ENCODE measurements at places on chromosomes 13 and 19.
A peak's percentile ranks its signal among the peaks of the same experiment; 100 is the strongest.

GRCh38 chr19:58166708-58167280 is 16.1 kb upstream of the ZNF274 start:
- no peak for DNase-seq

- no peak for DNase-seq
Observed at GRCh38 chr13:97223711-97224541, 1.8 kb downstream of the MBNL2 start.

DNA sequence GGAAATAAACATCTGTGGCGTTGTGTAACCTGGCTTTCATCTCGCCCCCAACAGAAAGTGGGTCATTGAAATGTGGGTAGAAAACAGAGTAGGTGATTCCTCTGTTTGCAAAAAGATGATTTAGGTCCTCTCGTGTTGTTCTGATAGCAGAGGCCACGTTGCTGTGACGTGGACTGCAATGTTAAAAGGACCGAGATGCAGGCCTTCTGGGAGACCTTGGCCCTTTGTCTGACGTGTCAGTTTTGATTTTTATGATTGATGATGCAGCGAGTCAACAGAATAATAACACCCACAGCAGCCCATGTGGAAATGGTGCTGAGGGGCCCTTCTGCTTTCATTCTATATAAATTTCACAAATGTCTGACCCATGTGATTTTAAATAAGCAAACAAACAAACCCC is 68.9 kb downstream of the FGF9 start:
- DNase-seq, result no peak

- no peak for DNase-seq
Observed at GRCh38 chr19:56266051-56266450, 6.5 kb upstream of the EDDM13 start.

DNA sequence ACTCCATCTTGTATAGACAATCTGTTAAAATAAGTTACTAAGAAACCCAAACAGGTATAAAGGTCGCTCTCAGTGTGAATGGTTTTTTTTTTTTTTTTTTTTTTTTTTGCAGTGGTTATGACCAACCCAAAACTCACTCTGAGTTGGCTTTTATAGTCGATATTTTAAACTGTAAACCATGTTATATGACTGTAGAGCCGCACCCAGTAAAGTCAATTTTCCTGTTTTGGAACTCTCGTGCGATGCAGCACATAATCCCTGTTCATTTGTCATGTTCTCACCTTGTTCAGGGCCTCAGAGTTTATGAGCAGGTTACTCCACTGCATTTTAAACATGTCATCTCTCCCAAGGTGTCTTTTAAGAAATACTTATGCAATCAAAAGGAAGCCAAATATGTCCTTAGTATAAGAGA is 112.5 kb downstream of the KLF5 start:
- DNase-seq, result no peak

GRCh38 chr13:34826432-34826831 is 115.6 kb upstream of the NBEA start:
- DNase-seq, result no peak

DNA sequence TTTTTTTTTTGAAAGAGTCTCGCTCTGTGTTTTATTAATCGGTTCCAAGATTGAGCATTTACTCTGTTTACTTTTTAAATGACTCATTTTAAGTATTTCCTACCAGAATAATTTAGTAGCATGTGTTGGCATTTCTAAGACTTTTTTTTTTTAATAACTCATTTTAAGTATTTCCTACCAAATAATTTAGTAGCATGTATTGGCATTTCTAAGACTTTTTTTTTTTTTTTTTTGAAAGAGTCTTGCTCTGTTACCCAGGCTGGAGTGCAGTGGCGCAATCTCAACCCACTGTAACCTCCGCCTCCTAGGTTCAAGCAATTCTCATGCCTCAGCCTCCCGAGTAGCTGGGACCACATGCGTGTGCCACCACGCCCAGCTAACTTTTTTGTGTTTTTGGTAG is 13.1 kb downstream of the SETDB2 start:
- DNase-seq, result no peak

DNA sequence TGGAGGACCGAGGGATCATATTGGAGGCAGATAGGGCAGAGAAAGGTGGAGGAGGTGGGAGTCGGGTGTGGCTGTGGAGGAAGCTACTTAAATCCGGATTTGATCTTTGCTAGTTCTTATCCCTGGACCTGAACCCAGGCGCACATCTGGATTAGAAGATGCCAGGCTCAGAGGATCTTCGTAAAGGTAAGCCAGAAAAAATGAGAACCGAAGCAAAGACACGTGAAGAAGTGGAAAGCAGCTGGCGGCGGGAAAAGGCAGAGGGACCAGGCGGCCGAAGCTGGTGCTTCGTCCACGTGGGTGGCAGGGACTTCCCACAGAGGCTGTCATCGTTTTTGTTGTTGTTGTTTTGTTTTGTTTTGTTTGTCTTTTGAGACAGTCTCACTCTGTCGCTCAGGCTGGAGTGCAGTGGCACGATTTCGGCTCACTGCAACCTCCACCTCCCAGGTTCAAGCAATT is at the start of gene DPRX:
Gene DPRX (plus strand): TSS at position 51 of the 459 bp plus-strand sequence. CDS start 108 bp downstream, at position 159.
- no peak for DNase-seq

DNA sequence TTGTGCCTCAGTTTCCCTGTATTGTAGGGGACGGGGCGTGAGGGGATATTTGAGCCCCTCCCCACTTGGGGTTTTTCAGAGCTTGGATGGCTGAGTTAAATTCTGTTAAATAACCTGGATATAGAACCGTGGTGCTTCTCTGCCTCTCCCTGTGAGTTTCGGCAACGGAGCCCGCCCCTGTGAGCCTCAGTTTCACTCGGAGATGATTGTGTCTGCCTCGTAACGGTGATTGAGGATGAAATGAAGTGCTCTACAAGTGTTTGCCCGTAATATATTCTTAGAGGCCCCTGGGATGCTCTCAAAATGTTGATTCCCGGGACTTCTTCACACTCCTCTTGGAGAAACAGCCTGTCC is 509 bp downstream of the KXD1 start:
- no peak for DNase-seq

- DNase-seq, result no peak
Observed at GRCh38 chr13:102198418-102199311, 203.2 kb downstream of the FGF14 start.

DNA sequence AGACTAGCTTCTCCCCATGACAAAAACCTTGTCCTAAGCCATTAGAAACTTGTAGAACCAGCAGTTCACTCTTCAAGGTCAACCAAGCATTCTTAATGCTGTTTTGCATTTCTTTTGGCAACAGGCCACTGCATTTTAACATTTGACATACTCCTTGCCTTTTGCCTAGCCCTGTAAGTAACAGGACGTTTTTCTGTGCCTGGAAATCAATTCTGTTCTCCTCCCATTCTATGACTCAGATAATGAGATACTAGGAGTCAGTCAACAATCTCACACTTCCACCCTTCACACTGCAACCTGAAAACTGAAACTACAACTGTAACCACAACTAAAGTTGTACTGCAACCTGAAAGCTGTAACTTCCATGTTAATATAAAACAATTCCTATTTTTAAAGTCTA is 268.7 kb downstream of the MZT1 start:
- no peak for DNase-seq

DNA sequence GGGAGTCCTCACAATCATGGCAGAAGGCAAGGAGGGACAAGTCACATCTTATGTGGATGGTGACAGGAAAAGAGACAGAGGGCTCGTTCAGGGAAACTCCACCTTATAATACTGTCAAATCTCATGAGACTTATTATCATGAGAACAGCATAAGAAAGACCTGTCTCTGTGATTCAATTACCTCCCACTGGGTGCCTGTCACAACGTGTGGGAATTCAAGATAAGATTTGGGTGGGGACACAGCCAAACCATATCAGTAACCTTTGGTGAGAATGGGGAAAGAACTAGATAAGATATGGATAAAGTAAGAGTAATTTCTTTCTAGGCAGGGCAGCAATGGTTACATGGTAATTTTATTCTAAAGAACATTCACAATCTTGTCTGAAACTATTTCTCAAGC is 344.9 kb upstream of the KLF12 start:
- no peak for DNase-seq

- DNase-seq, result no peak
Observed at GRCh38 chr13:23870356-23871140, 18.7 kb downstream of the MIPEP start.

- no peak for DNase-seq
Observed at GRCh38 chr19:18851673-18852325, 20.0 kb downstream of the UPF1 start.

DNA sequence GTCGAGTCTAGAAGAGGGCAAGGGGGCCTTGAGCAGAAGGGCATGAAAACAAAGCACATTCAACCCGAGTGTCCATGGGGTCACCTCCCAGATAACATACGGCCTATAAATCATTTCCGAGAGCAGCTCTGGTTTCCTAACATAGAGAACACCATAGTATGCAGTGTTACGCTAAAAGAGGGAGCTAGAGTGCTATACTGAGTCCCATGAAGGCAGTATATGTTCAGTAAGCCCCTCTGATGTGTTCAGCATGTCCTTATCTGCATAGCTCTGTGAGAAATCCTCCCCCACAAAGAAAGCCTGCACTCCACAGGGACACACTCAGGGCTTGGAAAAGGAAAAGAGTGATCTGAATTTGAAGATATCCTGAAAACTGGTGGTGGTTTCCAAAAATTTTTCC is 175.4 kb downstream of the FLT1 start:
- DNase-seq, result no peak

- no peak for DNase-seq
Observed at GRCh38 chr19:1324806-1325567, 39.3 kb downstream of the EFNA2 start.

DNA sequence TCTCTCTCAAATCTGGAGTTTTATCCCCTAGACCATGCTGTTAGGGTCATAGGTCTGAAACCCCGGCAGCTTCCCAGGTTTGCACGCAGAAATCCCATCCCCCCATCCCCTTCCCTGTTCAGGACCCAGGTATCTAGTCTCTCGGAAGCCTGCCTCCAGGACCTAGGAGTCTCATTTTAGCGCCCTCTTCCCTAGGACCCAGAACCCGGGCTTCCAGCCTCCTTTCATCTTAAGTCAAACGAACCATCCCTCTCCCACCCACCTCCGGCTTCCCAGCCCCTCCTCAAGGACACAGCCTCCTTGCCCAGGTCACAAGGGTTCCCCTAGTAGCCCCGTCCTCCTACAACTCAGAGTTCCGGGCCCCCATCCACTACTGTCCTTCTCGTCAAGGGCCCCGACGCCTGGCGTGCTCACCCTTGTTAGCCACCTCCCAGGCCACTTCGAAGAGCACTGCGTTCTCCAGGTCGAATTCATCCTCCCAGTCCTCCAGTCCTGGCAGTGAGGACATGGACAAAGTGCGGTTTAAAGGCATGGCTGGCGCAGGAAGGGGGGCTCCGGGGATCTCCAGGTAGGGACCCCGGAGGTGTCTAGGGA is 431 bp downstream of the GYS1 start:
- no peak for DNase-seq

DNA sequence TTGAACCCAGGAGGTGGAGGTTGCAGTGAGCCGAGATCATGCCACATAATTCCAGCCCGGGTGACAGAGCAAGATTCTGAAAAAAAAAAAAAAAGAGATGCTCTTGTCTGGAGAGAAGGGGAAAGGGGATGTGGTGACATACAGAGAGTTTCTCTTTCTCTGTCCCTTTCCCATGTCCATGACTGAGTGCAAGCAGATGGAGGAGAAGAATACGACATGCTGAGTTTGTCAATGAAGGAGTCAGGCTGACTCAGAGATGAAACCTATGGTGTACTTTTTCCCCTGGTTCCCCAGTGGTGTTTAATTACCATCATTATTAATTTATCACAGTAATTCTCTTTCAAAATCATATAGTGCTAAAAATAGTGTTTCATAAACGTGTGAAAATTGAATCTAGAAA is 448.8 kb downstream of the FOXO1 start:
- DNase-seq, result no peak

DNA sequence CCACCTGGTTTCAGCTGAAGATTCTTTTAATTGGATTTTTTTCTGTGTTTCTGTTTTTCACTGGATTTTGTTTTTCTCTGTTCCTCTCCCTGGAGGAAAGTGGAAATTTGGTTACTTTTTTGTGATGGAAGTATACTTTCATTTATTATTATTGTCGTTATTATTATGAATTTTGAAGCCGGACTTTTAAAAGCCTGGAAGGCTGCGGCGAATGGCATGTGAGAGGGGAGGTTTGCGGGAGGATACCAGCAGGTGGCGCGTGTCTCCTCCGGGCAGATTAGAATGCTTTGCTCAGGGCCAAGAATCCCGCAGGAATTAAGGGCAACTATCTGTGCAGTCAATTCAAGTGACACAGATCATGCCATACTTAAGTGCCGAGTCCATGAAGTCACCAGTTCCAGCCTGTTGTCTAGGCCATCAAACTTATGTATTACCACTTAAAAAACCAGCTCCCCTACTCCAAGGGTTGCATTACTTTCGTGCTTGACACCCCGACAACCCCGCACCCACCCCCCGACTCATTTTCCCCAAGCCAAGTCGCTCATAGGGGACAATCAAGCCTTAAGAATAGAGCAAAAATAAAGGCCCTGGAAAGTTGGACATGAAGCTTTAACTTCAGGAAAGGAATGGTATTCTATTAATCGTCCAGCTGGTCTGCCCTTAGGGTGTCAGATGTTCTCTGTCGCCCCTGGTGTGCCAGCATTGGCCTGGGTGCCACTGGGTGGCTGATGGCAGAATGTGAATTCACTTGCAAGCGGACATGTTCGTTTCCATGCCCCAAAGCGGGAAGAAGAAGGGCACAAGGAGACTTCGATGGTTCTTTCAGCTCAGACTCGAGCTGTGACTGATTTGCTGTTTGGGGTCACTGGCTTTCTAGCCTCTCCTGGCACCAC is 1.3 kb upstream of the LRCH1 start:
- DNase-seq, result peak; percentile 70

DNA sequence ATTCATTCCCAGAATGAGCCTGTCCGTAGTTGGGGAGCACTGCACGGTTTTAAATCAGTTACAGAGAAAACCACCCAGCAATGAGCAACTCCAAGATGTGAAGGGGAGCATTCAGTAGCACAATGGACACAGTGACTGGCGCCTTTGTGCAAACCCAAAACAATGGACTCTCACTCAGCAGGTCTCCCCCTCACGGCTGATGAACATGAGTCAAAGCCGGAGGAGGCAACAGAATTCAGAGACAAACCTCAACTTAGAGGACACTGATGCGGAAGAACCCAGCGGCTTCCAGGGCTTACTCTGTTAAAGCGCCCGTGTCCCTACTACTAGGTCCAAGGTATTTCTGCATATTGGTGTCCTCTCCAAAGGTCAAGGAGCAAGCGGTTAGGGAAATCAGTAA is 17.7 kb downstream of the PLEKHF1 start:
- DNase-seq, result no peak
